ENCODE measurements at places on chromosomes 13 and 19.

DNA sequence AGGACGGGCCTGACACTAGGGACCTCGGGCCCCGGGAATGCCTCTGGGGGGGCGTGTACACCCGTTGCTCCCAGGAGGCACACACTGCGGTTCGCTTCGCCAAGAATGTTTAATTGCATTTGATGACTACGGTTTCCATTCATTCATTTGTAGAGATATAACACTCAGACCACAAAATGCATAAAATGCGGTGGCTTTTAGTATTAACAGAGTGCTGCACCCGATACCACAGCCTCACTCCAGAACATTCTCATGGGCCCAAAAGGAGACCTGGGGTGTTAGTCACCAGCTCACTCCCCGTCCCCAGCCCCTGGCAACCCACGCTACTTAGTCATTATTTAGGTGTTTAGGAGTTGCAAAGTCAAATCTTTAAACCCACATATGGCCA lies 21.8 kb downstream of the HCN2 start:
- DNase-seq: no peak

- no peak for DNase-seq
Measured at GRCh38 chr13:24127116-24127631, 33.3 kb upstream of the SPATA13 start.

- DNase-seq: no peak
Measured at GRCh38 chr19:17526922-17527321, 15.5 kb downstream of the PGLS start.

- DNase-seq: no peak
Measured at GRCh38 chr13:32299893-32300292, 15.3 kb downstream of the ZAR1L start.

GRCh38 chr19:18464646-18465045 lies 26.7 kb upstream of the ISYNA1 start:
- no peak for DNase-seq

DNA sequence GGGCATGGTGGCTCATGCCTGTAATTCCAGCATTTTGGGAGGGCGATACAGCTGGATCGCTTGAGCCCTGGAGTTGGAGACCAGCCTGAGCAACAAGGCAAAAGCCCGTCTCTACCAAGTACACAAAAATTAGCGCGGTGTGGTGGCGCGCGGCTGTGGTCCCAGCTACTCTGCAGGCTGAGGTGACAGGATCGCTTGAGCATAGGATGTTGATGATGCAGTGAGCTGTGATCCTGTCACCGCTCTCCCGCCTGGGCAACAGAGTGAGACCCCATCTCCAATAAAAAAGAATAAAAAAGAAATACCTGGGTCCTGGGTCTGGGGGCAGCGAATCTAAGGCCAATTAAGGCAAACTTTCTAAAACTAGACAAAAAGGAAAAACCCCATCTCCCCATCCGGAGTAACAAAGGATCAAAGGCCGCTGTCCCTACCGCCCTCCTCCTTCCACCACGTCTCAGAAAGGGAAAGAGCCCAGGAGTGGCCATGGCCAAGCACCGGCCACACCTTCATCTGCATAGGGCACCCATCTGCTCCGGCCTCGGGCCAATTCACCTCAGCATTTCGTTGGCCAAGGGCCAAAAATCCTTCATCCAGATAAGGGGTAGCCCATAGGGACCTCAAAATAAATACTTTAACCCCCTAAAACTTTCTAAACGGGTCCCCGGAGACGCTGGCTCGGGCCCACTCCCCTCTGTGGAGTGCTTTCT lies 851 bp downstream of the ZNF320 start:
- peak; percentile 38 for DNase-seq

DNA sequence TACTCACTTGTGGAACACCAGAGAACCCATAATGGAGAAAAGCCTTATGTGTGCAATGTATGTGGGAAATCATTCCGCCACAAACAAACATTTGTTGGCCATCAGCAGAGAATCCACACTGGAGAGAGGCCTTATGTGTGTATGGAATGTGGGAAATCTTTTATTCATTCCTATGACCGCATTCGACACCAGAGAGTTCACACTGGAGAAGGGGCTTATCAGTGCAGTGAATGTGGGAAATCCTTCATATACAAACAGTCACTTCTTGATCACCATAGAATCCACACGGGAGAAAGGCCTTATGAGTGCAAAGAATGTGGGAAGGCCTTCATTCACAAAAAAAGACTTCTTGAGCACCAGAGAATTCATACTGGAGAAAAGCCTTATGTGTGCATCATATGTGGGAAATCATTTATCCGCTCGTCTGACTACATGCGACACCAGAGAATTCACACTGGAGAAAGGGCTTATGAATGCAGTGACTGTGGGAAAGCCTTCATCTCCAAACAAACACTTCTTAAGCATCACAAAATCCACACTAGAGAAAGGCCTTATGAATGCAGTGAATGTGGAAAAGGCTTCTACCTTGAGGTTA lies 10.9 kb downstream of the ZNF549 start:
- DNase-seq: no peak

DNA sequence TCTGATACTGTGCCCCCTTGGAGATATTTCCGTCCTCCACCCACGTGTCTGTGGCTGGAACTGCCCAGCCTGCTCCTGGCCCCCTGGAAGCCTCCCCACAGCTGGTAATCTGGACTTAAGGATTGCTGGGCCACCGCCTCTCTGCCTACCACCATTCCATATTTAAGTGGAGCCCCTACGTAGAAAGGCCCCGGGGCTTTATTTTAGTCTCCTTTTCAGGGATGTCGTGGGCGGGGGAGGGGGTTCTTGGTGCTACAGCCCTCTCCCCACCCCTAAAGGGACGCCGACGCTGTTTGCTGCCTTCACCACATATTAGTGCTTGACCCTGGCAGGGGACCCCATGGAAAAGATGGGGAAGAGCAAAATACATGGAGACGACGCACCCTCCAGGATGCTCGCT lies 2.7 kb upstream of the NOP53 start:
- DNase-seq: peak; percentile 35

- DNase-seq: peak; percentile 91
Measured at GRCh38 chr19:1074544-1075283, 7.7 kb downstream of the ARHGAP45 start.

GRCh38 chr13:65036999-65037398 lies 2193.1 kb downstream of the PCDH9 start:
- no peak for DNase-seq

DNA sequence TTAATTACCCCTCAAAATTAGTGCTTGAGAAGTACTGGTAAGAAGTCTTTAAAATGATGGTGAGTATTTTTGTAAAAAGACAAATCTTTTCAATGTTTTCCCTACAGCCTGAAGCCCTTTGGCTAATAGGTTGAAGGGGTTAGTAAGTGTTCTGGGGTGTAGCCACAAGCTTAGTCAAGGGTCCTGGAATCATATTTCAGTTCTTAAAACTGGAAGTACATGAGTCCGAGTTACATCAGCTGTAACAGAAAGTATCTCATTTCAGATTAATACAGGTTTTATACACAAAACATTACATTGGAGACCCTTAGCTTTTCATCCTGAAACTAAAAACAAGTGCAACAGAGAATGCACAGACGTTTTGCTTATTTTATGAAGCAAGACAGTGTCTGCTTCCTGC lies 52.7 kb upstream of the TEX29 start:
- no peak for DNase-seq

- no peak for DNase-seq
Measured at GRCh38 chr13:86731987-86732386, 932.8 kb upstream of the SLITRK6 start.

DNA sequence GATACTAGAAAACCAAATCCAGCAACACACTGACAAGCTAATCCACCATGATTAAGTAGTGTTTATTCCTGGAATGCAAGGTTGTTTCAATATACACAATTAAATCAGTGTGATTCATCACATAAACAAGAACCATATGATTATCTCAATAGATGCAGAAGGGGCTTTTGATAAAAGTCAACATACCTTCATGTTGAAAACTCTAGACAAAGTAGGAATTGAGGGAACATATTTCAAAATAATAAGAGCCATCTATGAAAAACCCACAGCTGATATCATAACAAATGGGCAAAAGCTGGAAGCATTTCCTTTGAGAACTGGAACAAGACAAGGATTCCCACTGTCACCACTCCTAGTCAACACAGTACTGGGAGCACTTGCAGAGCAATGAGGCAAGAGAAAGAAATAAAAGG lies 213.6 kb upstream of the CSNK1A1L start:
- no peak for DNase-seq

DNA sequence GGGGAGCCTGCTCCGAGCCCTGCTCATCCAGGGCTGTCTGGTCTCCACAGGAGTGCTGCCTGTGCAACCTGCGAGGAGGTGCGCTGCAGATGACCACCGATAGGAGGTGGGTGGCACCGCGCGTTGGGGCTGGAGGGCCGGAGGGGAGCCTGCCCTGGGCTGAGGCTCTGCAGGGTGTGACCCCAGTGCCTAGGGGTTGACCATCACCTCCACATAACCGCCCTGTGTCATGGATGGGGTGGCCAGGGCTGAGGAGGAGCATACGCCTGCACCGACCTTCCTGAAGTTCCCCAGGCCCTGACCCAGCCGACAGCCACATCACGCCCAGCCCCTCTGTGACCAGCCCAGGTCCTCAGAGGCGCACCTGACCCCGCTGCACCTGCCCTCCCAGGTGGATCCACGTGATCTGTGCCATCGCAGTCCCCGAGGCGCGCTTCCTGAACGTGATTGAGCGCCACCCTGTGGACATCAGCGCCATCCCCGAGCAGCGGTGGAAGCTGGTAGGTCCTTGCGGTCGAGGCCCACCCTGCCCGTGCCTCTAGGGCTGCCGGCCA lies 168.7 kb downstream of the KDM4B start:
- no peak for DNase-seq

GRCh38 chr13:101590479-101590878 lies 138.0 kb downstream of the ITGBL1 start:
- DNase-seq: no peak

DNA sequence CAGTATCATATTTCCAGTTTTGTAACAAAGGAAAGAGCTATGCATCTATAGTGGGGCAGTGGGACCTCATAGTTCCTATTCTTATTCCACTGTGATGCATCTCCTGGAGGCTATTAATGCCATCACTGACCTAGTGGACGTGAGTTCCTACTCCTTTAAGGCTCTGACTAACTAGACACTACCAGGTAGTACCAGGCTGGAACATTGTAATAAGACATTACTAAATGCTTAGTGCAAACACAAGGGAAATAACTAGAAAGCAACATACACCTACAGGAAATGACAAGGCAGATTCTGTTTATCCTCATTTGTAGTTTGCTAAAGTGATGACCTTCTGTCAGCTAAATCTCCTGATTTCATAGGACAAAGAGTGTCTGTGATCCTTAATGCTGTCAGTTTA lies 192.5 kb downstream of the POSTN start:
- no peak for DNase-seq

DNA sequence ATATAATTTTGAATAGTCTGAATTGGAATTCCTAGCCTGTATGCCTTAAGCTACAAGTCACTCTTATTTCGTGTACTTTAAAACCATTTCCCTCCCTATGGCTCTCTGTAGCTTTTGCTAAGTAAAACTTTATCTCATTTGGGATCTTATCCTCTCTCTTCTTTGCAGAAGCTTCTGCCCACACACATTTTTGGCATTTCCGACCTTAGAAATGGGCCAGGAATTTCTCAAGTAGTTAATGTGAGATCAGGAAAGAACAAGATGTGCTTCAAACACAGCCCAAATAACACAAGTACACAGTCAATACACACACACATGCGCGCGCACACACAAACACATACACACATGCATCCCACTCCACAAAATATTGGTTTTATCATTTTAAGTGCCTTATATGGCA lies 931.0 kb upstream of the MIR17HG start:
- no peak for DNase-seq

DNA sequence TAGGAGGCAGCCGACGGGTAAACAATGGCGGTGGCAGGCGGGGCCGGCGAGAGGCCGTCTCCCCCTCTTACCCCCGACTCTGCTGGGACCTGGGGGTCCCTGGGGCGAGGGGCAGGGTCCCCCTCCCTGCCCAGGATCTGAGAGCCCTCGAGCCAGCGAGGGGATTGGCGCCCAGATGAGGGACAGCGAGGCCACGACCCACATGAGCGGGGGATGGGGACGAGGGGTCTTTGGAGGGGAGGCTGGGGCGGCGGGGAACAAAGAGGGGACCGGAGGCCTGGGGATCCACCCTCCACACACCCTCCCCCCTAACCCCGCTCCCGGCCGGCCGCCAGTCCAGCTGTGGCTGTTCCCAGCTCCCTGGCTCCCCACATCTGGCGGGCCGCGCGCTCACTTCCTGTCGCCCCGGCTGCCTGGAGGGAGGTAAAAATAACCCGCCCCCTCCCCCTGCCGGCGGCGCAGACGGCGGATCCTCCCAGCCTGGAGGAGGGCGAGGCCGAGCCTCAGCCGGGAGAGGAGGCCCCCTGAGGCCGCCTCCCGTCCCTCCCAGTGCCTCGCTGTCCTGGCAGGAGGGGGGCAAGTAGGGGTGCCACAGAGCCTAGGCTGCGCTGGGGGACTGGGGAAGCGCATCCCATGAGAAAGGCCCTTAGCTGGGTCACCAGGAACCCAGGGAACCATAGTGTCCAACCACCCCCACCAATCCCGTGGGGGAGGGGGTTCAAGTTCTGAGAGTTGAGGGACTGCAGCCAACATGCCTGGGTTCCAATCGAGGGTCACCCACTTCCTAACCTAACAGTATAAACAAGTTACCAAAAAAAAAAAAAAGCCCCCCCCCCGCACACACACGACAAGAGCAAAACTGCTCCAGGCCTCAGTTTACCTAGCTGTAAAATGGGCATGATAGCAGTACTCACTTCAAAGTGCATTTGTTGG lies 29.3 kb upstream of the NANOS3 start:
- DNase-seq: peak; percentile 100
